Cortex of kidney (tissue), 1 donor: ENCODE measurements at places on chromosomes 4 and X.

DNA sequence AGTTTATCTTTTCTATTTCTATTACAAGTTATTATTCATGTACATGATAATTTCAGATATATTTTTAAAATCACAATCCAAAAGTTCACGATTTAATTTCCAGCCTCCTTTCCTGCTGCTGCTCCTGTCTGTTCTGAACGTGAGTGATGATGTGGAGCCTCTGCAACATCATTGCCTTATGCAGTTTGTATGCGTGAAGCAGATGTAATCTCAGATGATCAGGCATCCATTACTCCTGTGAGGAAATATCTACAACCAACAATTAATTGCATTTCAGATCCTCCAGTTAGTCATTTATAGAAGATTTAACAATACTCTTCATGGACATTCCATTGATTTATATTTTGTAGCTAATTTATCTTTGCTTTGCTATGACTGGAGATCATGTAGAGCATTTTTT, 668.7 kb upstream of the EPHA5 start:
- DNase-seq: no peak

- DNase-seq: no peak
Observed at GRCh38 chr4:68326141-68326540, 23.7 kb downstream of the YTHDC1 start.

DNA sequence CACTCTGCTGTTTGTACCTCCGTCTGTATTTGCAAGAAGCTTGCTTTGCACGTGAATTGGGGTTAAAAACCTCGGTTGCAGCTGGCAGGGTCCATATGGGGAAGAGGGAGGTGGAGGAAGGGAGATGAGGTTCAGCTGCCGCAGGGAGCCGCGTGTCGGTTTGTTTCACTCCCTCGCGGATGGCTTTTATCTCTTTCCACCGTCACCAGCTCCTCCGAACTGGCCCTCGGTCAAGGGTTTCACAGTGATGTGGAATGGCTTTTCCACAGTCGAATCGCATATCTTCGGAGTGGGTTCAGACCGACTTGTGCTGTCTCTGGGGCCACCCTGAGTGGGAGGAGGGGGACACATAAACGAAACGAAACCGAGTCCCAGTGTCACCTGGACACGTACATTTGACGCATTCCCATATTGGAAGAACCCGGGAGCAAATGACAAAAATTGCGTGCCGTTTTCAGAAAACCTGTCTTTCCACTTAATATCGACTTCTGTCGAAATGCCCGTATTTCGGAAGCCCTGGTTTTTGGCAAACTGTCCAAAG, 929 bp downstream of the ZBTB33 start:
- DNase-seq: no peak

DNA sequence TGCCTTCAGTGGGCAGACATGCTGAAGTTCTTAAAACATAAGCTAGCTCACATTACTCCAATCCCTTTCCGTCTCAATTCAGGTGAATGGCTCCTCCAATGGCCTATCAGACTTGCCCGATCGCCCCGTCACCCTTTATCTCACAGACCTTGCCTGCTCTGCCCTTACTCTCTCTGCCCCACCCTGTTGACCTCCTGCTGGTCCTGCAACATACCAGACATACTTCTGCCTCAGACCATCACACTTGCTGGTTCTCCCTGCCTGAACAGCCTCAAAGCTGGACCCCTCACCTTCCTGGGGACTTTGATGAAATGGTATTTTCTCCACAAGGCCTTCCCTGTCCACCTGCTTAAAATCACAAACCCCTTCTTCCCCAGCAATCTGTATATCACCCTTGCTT, 340.1 kb upstream of the NR3C2 start:
- DNase-seq: no peak

- no peak for DNase-seq
Observed at GRCh38 chr4:79920163-79920853, 152.7 kb downstream of the ANTXR2 start.

DNA sequence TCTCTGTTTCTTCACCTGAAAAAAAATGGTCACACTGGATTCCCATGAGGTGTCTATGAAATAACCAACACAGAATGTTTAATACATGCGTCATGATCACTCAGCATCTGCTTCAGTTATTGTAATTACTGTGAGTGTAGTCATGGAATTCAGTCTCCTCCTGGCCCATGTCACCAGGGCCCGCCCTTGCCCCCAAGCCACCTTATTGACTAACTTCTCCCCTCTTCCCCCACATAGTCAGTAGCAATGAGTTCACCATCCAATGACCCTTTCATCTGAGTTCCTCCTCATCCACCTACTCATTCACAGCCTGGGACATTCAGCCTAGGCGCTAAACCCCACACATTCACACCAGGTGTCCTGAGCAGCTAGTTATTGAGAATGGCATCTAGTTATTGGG, 15.6 kb downstream of the PNMA6F start:
- DNase-seq: no peak

DNA sequence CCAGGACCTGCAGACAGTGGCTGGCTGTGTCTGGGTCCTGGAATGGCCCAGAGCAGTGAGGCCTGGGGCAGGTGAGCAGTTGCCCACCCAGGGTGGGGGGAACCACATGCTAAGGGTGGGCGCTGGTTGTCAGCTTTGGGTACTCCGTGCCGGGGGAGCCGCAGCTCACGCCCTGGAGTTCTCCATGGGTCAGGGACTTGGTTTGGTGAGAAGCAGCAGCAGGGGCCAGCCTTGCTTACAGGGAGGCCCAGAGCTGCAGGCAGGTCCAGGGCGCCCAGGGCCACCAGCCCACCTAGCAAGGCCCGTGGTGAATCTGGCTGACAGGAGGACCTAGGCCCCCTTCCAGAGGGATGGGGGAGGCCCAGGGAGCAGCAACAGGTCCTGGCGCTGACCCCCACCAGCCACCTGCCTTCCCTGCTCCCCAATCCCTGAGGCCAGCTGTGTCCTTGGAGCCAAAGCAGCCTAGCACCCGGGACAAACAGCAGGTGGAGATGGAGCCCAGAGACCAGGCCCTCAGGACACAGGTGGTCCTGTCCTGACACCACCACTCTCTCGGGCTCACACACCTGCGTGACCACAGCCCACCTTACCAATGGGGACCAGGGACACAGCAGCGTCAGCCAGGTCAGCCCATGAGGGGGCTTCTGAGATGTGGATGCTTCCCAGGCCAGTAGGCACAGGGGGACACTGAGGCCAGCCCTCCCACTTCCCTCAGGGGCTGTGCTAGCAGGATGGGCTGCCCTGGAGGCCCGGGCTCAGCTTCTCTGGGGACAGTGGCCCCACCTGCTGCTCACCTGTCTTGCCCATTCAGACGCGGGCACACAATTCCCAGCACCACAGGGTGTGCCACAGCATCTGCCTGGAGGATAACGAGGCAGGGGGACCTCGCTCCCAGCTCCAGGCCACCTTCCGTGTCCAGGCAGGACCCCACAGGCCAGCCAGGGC, 3.5 kb downstream of the MXD4 start:
- no peak for DNase-seq

DNA sequence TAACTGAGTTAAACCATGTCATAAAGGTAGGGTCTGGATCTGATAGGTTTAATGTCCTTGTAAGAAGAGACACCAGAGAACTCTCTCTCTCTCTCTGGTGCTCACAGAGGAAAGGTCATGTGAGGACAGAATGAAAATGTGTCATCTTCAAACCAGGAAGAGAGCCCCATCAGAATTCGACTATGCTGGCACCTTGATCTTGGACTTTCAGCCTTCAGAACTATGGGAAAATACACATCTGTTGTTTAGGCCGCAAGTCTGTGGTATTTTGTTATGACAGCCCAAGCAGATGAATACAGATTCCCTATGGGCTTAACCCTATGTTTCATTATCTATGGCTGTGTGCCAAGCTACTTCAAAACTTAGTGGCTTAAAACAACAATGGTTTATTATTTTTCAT, 105.5 kb upstream of the DDIT4L start:
- DNase-seq: no peak

- no peak for DNase-seq
Observed at GRCh38 chr4:13601048-13601447, 26.5 kb downstream of the BOD1L1 start.

- DNase-seq: no peak
Observed at GRCh38 chrX:10240918-10241317, 84.1 kb downstream of the CLCN4 start.

GRCh38 chrX:134933248-134933647, 57.5 kb upstream of the SMIM10 start:
- no peak for DNase-seq
